T-helper 17 cell (primary cell): ENCODE measurements at places on chromosomes 1 and 21. TPM values are rescaled to one million over a fixed set of nuclear protein-coding genes. Genes with fewer than 3 reads are reported as not detected.

Gene NVL
- 24.8 TPM for total RNA-seq

- no peak for DNase-seq
These were observed 256.3 kb upstream of the ADGRL4 start for GRCh38 chr1:79262745-79263258.

GRCh38 chr1:158203693-158204457 lies 23.2 kb downstream of the CD1D start:
- DNase-seq: no peak

Gene F13B
- total RNA-seq: not detected

DNA sequence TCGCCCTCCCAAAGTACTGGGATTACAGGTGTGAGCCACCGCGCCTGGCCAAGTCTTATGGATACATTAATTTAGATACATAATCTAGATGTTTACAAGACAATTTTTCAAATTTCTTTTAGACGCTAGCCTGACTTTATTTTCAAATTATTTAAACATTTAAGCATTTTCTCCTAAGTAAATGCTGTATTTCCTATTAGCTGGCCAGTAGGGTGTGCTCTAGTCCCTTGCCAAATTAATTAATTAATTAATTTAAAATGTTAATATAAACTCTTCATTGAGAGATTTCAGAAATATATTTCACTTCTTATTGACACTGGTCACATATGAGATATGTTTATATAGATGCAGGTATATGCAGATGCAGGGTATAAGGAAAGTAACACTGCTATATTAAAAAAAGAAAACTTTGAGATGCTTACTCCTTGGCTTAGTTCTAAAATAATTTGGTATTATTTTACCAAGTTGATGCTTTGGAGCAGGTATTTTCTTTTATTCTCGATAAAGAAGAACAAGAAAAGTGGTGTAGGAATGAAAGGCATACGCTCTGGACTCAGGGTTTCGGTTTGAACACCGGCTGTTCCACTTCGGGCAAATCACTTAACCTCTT lies 5.2 kb upstream of the ERRFI1 start:
- no peak for DNase-seq
